Renal cortical epithelial cell (primary cell): ENCODE measurements at places on chromosomes 13 and 19. TPM values are rescaled to one million over a fixed set of nuclear protein-coding genes. Genes with fewer than 3 reads are reported as not detected.

Gene HSH2D
- 0.05 and 6.3 TPM in 2 replicates for total RNA-seq

DNA sequence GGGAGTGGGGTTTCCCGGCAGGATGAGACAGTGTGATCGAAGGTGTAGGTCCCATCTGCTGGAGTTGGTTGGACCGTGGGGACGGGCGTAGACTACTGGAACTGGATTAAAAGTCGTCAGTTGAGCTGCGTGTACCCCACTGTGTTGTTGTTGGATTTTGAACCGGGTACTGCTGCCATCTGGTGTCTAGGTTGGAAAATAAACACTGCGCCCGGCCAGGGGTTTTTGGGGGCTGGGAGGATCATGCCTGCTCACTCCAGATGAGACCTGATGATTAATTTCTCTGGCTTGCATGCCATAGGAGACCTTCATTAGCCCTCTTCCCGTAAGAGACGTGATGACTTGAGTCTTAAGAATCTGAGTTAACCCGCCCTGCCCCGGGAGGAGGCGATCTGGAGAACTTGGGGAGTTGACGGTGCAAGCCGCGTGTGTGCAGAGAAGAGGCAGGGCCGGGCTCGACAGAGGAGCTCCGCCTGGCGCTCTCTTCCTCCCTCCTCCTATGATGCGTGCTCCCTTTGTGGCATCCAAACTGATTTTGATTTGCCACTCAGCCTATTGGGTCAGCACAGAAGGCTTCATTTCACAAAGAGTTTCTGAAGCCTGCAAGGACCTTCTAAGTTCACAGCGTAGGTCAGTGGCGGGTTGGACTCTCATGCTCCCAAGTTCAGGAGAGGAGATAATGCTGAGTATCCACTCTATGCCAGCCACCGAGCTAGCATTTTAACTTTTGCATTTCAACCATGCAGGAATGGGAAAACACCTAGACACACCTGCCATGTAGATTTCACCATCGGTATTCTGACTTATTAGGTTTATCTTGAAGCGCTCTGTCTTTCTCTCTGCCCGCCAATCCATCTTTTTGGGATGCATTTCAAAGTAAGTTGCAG is 2.7 kb downstream of the UHRF1 start:
- peak; percentile 99 for DNase-seq

Gene ZNF77
- total RNA-seq: 3.3 and 7.0 TPM in 2 replicates

Gene PROZ
- not detected in 2 replicates for total RNA-seq

Gene OR10H4
- not detected in 2 replicates for total RNA-seq

Gene OR7D2
- total RNA-seq: under 0.01 TPM in 1 of 2 replicates, not detected in the other

GRCh38 chr13:27425918-27426630 is 1.7 kb downstream of the GTF3A start:
- DNase-seq: peak; percentile 87

Gene IZUMO4
- 0.89 and 3.5 TPM in 2 replicates for total RNA-seq

Gene RNF113B
- not detected in 2 replicates for total RNA-seq

GRCh38 chr13:106295971-106296370 is 239.5 kb downstream of the EFNB2 start:
- DNase-seq: no peak

Gene PLPP2
- total RNA-seq: 15.4 and 70.8 TPM in 2 replicates

DNA sequence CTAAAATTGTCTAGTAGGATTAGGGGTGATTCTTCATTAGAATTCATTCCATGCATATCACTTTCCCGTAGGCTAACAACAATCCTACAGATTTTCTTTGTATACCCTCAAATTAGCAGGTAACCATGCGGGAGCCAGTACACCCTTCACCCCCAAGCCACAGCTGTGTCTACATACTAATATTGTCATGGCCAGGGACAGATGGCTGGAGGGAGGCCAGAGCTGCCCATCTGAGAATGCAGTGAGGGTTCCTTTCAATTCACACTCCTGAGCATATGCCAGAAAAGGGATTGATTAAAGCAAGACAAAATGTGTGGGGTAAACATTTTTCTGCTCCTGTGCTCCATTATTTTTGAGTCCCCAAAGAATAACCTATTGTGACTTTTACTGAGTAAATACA is 68.9 kb downstream of the FREM2 start:
- no peak for DNase-seq

Gene SOX21
- not detected in 2 replicates for total RNA-seq

DNA sequence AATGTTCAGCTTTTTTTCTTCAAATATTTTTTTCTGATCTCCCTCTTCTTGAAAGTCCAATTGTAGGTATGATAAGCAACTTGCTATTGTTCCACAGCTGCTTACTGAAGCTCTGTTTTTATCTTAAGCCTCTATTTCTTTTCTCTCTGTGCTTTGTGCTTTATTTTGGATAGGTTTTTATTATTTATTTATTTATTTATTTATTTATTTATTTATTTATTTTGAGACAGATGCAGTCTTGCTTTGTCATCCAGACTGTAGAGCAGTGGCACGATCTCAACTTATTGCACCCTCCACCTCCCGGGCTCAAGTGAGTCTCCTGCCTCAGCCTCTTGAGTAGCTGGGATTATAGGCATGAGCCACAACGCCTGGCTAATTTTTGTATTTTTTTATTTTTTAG is 199.4 kb downstream of the KLF12 start:
- no peak for DNase-seq
